ENCODE measurements at places on chromosomes 4 and X.

GRCh38 chr4:37383579-37384229, 139.2 kb downstream of the NWD2 start:
- H3K4me1 ChIP-seq = no peaks in the 10 kb centered on the region
- H3K27ac ChIP-seq = no peak overlapping the region
- no peak for DNase-seq
- H3K27me3 ChIP-seq = peaks cover 25% of the 10 kb centered on the region
- H3K4me3 ChIP-seq = no peak overlapping the region
- no peaks in the 10 kb centered on the region for H3K36me3 ChIP-seq

DNA sequence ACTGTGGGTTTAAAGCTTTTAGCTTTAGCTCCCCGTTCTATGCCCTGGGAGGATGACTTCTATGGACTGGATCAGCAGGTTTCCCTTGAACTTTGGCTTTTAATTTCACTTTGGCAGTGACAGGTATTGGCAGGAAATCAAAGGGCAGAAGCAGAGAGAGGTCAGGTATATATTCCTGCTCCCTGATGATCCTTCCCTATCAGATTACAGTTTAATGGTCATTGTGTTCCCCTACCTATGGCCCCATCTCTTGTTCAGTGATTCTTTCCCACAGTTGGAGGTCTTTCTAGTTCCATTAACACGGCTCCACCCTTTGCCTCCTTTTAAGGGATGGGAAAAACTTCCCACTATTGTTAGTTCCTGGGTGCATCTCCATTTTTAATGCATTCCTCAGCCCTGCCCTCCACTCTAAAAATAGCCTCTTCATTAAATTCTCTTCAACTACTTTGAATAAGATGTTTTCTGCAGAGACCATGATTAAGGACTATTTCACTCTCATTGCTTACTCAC, 107.8 kb upstream of the TMEM47 start:
- no peaks in the 10 kb centered on the region for H3K36me3 ChIP-seq
- DNase-seq = no peak
- H3K27ac ChIP-seq = no peak overlapping the region
- no peaks in the 10 kb centered on the region for H3K27me3 ChIP-seq

DNA sequence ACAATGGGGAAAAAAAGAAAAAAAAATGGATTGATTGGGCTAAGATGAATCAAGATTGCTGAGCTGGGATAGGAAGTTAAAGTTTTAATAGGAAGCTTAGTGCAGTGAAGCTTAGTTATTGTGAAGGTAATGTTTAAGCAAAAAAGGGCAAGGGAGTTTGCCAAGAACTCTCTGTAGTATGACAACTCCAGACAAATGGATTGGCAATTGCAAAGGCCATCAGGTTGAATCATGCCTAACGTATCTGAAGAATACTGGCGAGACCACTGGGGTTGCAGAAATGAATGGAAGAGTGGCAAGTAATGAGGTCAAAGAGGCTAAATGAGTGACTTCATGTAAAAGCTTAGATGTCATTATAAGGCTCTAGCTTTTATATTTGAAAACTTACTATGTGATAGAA, 1654.0 kb downstream of the PCDH7 start:
- H3K4me1 ChIP-seq = no peaks in the 10 kb centered on the region
- H3K4me3 ChIP-seq = no peak overlapping the region
- H3K27me3 ChIP-seq = no peaks in the 10 kb centered on the region
- no peaks in the 10 kb centered on the region for H3K36me3 ChIP-seq
- no peak overlapping the region for H3K27ac ChIP-seq

DNA sequence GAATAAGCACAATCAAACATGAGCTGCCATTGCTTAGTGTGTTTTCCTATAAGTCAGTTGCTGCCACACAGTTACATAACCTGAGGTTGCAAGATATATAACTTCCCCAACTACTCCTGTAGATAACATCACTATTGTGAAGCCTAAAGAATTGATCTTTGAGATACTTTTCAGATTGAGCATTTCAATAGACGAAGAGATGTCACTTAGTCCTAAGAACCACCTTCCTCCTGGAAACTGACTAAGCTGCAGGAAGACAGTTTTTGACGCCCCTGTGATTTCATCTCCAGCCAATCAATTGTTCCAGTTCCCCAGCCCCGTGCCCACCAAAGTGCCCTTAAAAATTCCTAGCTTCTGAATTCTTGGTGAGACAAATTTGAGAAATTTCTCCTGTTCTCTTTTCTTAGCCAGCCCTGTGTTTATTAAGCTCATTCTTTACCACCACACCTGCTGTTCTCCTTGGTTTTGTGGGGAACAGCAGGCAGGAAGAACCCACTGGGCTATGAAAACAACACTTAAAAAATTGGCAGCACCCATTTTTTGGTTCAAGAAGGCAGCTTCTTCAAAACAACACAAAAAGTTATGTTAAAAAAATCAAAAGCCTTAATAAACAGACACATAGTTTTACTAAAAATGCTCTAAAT, 317.1 kb upstream of the PABPC4L start:
- no peak overlapping the region for H3K27ac ChIP-seq
- no peak overlapping the region for H3K4me3 ChIP-seq
- H3K36me3 ChIP-seq = no peaks in the 10 kb centered on the region
- H3K4me1 ChIP-seq = no peaks in the 10 kb centered on the region
- DNase-seq = no peak
- no peaks in the 10 kb centered on the region for H3K27me3 ChIP-seq

DNA sequence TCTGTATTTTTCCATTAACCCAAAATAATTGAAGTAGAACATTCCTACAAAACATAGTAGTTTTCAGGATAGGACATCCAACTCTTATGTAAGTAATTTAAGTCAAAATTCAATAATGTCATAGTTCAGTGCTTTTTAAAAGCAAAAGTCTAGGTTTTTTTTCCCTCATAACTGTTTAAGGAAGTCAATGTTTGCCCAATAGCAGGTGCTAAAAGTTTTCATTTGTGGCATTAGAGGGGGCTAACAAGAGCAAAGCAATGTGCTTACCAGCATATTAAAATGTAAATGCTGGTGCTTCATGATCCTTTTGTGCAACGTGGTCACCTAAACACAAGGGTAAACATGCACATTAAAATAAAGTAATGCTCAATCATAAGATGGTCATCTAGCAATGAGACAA, 155.2 kb upstream of the PPP1R2C start:
- H3K36me3 ChIP-seq = no peaks in the 10 kb centered on the region
- H3K27me3 ChIP-seq = no peaks in the 10 kb centered on the region
- peaks cover 18% of the 10 kb centered on the region for H3K4me1 ChIP-seq
- no peak overlapping the region for H3K27ac ChIP-seq

GRCh38 chr4:35725131-35725530, 519.2 kb downstream of the ARAP2 start:
- no peaks in the 10 kb centered on the region for H3K36me3 ChIP-seq
- H3K27me3 ChIP-seq = no peaks in the 10 kb centered on the region
- DNase-seq = no peak
- no peaks in the 10 kb centered on the region for H3K4me1 ChIP-seq

DNA sequence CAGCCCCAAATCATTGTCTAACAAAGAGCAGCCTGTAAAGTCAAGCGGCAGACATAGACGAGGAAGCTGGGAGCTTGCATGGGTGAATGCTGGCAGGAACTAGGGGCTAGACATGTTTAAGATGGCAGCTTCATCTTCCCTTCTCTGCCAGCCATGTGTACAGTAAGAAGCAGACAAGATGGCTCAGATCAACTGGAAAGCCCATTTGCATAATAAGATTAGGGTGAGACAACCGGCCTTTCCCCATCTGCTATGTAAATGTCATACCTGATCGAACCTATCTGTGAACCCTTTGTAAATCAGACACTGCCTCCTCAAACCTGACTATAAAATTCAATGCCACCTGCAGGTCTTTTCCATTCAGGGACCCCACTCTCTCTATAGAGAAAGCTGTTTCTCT, 22.8 kb upstream of the HADH start:
- peaks cover 24% of the 10 kb centered on the region for H3K27me3 ChIP-seq
- H3K36me3 ChIP-seq = no peaks in the 10 kb centered on the region
- no peak overlapping the region for H3K27ac ChIP-seq

DNA sequence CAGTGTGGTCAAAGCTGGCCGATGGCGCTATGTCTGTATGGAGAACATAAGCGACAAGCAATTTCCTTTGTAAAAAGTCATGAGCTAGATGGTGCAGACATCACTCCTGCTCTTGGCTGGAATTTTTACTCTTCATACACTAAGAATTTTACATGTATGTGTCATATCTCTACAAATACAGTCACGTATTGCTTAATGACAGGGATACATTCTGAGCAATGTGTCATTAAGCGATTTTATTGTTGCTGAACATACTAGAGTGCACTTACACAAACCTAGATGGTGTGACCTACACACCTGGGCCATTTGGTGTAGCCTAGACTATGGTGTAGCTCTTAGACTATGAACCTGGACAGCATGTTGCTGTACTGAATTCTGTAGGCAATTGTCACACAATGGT, 185.4 kb downstream of the SOWAHB start:
- H3K27me3 ChIP-seq = peaks cover 21% of the 10 kb centered on the region
- H3K4me1 ChIP-seq = no peaks in the 10 kb centered on the region
- no peak overlapping the region for H3K27ac ChIP-seq
- no peak overlapping the region for H3K4me3 ChIP-seq

DNA sequence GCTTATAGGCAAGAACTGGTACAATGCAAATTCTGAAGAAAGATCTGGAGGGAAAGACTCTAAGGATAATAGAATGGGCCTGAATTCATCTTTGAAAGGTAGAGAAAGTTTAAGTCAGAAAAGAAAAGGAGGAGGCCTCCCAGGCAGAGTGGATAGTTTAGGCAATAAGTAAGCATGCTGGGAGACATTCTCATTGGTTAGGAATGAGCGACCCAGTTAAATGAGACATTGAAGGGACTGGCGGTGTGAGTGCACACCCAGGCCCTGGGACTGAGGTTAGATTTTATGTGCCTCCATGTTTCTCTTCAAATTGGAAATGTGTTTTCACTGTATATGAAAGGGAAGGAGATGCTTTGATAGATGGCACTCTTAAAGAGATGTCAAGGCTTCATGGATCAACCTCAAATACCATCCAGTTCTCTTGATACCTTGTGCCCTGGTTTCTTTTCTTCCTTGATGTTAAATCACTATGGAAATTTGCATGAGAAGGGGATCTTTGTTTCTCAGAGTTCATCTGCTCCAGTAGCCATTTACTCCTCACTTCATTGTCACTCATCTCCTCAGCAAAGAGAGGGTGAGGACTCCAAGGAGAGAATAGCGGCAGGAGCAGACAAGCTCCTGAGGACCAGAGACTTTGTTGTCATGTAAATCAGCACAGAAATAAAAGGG, 584.2 kb upstream of the INTU start:
- H3K4me1 ChIP-seq = no peaks in the 10 kb centered on the region
- no peak overlapping the region for H3K4me3 ChIP-seq
- no peaks in the 10 kb centered on the region for H3K36me3 ChIP-seq
- no peak for DNase-seq

- DNase-seq = no peak
- no peak overlapping the region for H3K4me3 ChIP-seq
- H3K36me3 ChIP-seq = peaks cover 52% of the 10 kb centered on the region
- no peaks in the 10 kb centered on the region for H3K4me1 ChIP-seq
- no peak overlapping the region for H3K27ac ChIP-seq
- H3K27me3 ChIP-seq = no peaks in the 10 kb centered on the region
Measured at GRCh38 chrX:41148553-41148952, 63.3 kb downstream of the USP9X start.

DNA sequence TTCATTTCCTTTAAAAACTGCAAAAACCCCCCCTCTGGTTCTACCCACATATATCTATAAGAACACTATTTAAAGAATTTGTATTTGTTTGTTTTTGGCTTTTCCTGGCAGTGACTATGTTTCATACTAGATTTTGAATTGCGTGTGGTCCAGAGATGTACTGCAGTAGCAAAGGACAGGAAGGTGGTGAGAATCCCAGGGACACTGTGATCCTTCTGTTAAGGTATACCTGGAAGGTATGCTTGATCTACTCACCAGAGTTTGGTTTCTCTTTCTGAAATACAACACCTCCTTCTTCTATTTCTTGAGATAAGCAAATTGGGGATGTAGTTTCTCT, 129.6 kb upstream of the RASGEF1B start:
- no peaks in the 10 kb centered on the region for H3K4me1 ChIP-seq
- no peaks in the 10 kb centered on the region for H3K36me3 ChIP-seq
- no peak overlapping the region for H3K4me3 ChIP-seq
- peaks cover 34% of the 10 kb centered on the region for H3K27me3 ChIP-seq

DNA sequence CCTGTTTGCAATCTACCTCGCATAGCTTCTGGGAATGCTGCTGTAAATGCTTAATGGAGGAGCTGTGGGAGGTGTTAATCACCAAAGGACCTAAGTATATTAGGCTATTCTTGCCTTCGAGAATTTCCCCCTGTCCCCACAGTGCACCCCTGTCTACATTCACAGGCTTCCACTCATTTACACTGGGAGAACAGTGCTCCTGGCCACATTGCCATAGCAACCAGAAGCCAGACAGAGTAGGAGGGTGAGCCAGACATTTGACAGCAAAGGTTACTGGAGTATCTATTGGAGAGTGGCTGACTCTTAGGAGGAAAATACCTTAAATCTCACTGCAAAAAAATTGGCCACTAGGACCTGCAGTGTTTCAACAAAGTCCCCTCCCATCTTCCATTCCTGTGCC, 185.9 kb upstream of the PBDC1 start:
- H3K4me3 ChIP-seq = no peak overlapping the region
- no peak for DNase-seq
- H3K27me3 ChIP-seq = no peaks in the 10 kb centered on the region
- no peaks in the 10 kb centered on the region for H3K36me3 ChIP-seq
- H3K4me1 ChIP-seq = no peaks in the 10 kb centered on the region

GRCh38 chrX:135295944-135296305, 13.4 kb upstream of the ETDC start:
- DNase-seq = no peak
- peak overlapping the region; percentile 92 for H3K4me3 ChIP-seq
- H3K27me3 ChIP-seq = no peaks in the 10 kb centered on the region
- H3K27ac ChIP-seq = peak overlapping the region; percentile 89

- H3K36me3 ChIP-seq = no peaks in the 10 kb centered on the region
Measured at GRCh38 chr4:73446336-73446938, 10.4 kb downstream of the AFP start.

DNA sequence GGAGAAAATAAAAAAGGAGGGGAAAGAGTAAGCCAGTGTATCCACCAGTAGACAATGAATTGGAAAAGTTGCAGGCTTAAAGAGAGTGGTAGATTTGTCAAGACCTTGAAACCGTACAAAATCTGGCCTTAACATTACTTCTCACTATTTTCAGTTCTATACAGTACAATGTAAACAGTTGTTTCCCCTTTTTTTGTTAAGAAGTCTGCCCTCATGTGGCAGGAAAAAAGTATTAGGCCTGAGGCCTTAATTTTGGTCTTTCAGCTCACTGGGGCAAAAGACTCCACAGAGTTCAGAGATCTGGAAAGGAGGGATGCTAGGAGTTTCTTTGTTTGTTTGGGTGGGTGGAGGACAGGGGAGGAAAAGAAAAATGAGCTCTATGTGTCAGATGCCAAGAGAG, 92.8 kb upstream of the CCDC160 start:
- H3K36me3 ChIP-seq = no peaks in the 10 kb centered on the region
- H3K4me1 ChIP-seq = no peaks in the 10 kb centered on the region
- no peak for DNase-seq
- H3K4me3 ChIP-seq = no peak overlapping the region

GRCh38 chr4:117700111-117700892, 334.0 kb upstream of the NDST3 start:
- H3K27ac ChIP-seq = no peak overlapping the region
- H3K36me3 ChIP-seq = no peaks in the 10 kb centered on the region
- H3K4me3 ChIP-seq = no peak overlapping the region
- H3K4me1 ChIP-seq = no peaks in the 10 kb centered on the region
- H3K27me3 ChIP-seq = no peaks in the 10 kb centered on the region

Data from central memory CD8-positive, alpha-beta T cell (primary cell).